OCI-LY7 (cell line): ENCODE measurements at places on chromosomes 1 and 21.

DNA sequence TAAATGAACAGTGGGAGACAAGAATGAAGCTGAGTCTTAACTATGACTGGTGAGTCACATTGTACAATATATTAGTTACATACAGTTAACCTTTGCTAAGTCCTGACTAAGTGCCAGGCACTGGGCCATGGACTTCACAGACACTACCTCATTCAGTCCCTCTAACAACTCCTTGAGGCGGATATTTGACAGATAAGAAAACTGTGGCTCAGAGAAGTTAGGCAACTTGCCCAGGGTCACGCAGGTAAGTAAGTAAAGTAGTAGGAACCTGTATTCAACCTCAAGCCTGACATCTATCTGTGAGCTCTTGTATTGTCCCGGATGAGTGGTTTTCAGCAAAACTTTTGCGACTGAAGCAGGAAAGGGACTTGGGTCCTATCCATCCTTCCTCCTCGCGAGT is 62.1 kb downstream of the GNG12 start:
- peak; percentile 51 for DNase-seq

GRCh38 chr1:228272831-228273571 is 65.2 kb downstream of the OBSCN start:
- no peak for DNase-seq

DNA sequence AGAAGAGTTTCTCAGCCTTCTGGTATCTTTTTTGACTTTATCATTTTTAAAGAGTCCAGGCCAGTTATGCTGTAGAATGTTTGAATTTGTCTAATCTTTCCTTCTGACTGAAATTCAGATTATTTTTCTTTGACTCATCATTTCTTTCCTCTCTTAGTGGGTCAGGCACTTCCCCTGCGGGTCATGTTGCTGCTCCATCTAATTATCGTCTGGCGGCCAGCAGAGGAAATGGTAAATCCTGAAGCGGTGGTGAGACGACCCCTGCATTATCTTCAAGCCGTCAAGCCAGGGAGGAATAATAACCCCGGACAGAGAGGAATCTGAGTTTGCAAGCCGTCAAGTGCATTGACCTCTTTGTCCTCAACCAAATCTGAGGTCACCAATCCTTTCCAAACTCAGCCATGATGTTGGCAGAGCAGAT is 102.1 kb downstream of the ADSS2 start:
- no peak for DNase-seq

- DNase-seq, result no peak
Observed at GRCh38 chr21:38683222-38683621, 122.5 kb upstream of the ETS2 start.

GRCh38 chr1:178055093-178055492 is 38.8 kb upstream of the RASAL2 start:
- DNase-seq, result peak; percentile 4

DNA sequence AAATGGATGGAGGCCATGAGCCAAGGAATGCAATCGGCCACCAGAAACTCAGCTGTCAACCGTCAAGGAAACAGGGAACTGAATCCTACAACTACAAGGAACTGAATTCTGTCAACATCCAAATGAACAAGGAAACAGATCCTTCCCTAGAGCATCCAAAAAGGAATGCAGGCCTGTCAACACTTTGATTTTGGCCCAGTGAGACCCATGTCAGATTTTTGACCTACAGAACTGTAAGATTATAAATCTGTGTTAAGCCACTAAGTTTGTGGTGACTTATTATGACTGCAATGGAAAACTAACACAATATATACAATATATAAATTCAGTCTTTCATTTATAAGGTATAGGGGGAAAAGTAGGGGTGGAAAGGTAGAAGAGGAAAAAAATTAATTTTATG is 55.3 kb downstream of the SHCBP1L start:
- DNase-seq, result no peak
